ENCODE measurements at places on chromosomes 4 and X. TPM values are rescaled to one million over a fixed set of nuclear protein-coding genes. Genes with fewer than 3 reads are reported as not detected.

Gene FAM184B
- 0.08 TPM for total RNA-seq

Gene DRD5
- total RNA-seq, result not detected

Gene KIF4A
- total RNA-seq, result 0.21 TPM

DNA sequence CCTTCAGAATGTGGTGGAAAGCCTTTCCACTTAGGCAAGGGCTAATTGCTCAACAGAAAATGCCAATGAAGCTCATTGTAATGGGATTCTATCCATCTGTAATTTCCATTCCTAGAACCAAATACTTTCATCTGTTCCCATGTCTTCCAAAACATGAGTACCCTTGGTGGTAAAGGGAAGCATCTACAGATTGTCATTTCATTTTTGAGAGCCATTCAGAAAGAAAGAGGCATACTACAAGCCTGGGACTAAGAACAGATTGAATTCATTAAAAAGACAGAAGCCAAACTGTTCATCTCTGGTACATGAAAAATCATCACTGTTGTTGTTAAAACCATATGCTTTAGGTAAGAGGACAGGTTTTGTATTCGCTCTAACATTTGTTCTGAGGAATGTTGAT lies 43.6 kb upstream of the DCTD start:
- no peak for DNase-seq
- no peaks in the 10 kb centered on the region for H3K36me3 ChIP-seq
- no peak overlapping the region for H3K4me3 ChIP-seq
- H3K27ac ChIP-seq, result no peak overlapping the region

GRCh38 chrX:53312946-53313727 lies 31.8 kb upstream of the IQSEC2 start:
- no peaks in the 10 kb centered on the region for H3K36me3 ChIP-seq
- no peak overlapping the region for H3K4me3 ChIP-seq
- DNase-seq, result peak; percentile 25
- H3K4me1 ChIP-seq, result no peaks in the 10 kb centered on the region
- no peak overlapping the region for H3K27ac ChIP-seq

DNA sequence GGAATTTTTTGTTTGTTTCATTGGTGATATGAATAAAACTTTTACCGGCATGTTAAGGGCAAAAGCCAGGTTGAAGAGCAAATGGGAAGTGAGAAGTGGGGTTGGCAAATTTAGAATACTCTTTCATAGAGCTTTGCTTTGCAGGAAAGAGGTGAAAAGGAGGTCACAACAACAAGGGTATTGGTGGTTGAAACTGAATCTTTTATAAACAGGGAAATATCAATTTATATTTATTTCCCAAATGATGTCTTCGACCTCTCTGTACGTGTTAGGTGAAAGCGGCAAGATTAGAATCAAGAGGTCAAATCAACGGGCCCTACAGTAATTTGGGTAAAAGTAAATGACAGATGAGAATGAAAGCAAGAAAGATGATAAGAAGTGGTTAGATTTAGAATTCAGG lies 3.4 kb downstream of the SMR3A start:
- H3K36me3 ChIP-seq, result no peaks in the 10 kb centered on the region
- H3K27me3 ChIP-seq, result no peaks in the 10 kb centered on the region
- H3K27ac ChIP-seq, result no peak overlapping the region
- no peak overlapping the region for H3K4me3 ChIP-seq

DNA sequence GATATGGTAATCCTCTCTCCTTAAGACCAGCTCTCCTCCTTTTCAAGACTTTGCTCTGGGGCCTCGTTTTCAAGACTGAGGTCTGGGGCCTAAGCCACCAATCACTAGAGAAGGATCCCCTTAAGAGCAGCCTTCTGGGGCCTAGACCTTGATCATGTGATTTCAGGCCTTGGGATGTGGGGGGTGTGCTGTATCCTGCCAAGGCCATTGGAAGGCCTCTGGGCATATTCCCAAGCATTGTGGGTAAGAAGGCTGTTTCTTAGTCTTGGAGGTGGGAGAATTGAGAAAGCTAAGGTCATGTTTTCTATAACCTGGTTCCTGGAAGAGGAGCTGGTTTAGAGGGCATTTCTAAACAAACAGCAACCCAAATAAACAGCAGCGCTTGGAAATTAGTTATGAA lies 12.1 kb downstream of the TMEM164 start:
- DNase-seq, result no peak
- no peaks in the 10 kb centered on the region for H3K36me3 ChIP-seq
- no peaks in the 10 kb centered on the region for H3K4me1 ChIP-seq

GRCh38 chrX:153633048-153633447 lies 14.0 kb upstream of the DUSP9 start:
- H3K36me3 ChIP-seq, result no peaks in the 10 kb centered on the region
- H3K4me1 ChIP-seq, result no peaks in the 10 kb centered on the region
- H3K27ac ChIP-seq, result no peak overlapping the region
- no peak for DNase-seq
- no peak overlapping the region for H3K4me3 ChIP-seq
- no peaks in the 10 kb centered on the region for H3K27me3 ChIP-seq

DNA sequence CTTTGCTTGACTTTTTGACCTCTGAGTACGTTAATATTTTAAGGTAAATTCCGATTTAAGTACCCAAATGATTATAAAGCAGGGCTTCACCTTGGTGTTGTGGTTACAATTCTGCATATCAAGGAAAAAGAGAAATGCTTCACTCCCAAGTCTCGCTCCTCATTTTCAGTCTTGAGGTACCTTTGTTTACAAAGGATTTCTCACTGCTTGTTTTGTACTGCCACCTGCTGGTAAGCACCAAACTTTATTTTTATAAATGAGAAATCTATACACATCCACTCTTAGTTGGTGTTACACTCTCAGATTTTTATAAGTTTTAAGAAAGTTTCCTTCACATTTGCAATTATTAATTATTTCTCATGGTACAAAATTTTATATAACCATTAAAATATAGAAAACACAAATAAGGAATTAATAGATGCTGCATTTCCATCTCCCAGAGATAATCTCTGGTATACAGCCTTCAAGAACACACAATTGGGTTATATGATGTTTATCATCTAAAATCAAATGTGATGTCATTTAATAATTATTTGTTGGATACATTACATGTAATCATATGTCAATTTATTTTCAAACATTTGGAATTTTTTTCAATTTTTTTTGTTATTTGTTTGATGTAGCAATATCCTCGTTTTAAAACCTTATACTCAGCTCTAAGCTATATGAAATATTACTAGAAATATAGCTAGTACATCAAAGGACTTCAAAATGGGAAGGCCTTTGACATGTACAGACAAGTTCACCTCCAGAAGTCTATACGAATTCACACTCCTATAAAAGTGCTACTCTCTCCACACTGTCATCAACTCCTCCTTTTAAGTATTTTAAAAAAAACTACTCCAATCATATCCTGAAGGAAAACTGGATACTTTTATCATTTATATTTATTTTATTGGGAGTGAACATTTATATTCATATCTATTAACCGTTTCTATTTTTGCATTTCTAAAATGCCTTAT lies 179.9 kb downstream of the KCNIP4 start:
- no peaks in the 10 kb centered on the region for H3K4me1 ChIP-seq
- H3K4me3 ChIP-seq, result no peak overlapping the region
- no peaks in the 10 kb centered on the region for H3K36me3 ChIP-seq
- no peak overlapping the region for H3K27ac ChIP-seq
- DNase-seq, result no peak

All from naive thymus-derived CD4-positive, alpha-beta T cell (primary cell).